D341Med (cell line): ENCODE measurements at places on chromosomes 3 and 15.

GRCh38 chr15:68377766-68378165, 54.2 kb downstream of the ITGA11 start:
- DNase-seq: no peak

DNA sequence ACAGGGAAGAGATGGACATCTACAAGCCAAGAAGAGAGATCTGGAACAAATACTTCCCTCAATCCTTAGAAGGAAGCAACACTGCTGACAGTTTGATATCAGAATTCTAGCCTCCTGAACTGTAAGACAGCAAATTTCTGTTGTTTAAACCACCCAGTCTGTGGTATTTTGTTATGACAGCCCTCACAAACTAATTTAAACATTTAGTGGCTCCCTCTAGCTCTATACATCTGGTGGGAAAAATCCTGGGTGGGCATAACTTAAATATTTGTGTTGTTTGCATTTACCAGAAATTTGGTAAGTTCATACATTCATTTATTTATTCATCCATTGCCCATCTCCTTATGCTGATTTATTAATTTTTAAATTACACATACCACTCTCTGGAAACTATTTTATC, 62.5 kb upstream of the GSK3B start:
- DNase-seq: no peak

DNA sequence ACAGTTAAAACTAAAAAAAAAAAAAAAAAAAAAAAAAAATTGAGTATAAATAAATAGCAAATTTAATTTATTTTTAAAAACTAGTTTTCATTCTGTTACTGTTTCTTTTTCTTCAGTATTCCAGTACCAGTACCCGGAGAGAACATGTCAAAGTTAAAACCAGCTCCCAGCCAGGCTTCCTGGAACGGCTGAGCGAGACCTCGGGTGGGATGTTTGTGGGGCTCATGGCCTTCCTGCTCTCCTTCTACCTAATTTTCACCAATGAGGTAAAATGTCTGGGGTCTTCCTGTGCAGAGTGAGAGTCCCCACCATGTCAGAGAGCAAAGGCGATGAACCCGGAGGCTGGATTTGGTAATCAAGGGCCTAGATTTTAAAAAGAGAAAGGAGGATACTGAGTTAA, 4.4 kb downstream of the TMEM43 start:
- no peak for DNase-seq

DNA sequence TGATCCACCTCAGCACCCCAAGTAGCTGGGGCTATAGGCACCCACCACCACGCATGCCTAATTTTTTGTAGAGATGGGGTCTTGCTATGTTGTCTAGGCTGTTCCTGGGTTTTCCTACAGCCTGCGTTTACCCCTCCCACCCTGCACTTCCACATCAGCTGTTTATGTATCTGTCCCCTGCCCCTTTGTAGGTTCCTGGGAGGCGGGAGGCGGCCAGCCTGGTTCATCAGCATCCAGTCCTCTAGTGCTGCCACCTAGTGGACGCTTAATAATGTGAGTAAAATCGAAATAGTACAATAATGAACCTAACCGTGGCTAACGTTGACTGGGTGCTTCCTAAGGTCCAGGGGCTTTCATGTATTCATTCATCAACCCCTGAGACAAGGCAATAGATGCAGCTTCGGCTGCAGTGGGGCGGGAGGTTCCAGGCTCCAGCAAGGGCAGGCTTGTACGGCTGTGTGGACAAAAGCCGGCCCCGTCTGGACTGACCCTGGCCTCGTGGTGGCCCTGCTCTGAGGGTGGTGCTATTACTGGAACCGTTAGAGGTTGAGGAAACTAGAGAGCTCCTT, 1.2 kb upstream of the LCTL start:
- peak; percentile 83 for DNase-seq

DNA sequence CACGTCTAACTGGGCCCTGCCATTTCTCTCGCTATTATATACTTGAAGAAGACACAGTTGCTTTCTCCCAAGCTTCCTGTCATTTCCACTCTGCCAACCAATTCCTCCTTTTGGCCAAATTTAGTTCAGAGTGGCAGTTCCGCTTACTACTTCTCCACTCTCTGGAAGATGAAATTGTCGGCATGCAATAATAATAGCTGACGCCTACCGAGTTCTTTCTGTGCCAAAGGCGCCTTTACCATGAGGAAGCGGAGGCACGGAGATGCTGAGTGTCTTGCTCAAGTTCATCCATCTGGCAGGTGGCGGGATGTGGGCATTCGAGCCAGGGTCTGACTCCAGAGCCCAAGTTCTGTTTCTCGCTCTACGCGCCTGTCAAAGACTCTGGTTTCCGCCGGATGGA, 14.6 kb upstream of the NRROS start:
- DNase-seq: no peak

- no peak for DNase-seq
These were observed 53.2 kb upstream of the KLF13 start for GRCh38 chr15:31273258-31273941.

DNA sequence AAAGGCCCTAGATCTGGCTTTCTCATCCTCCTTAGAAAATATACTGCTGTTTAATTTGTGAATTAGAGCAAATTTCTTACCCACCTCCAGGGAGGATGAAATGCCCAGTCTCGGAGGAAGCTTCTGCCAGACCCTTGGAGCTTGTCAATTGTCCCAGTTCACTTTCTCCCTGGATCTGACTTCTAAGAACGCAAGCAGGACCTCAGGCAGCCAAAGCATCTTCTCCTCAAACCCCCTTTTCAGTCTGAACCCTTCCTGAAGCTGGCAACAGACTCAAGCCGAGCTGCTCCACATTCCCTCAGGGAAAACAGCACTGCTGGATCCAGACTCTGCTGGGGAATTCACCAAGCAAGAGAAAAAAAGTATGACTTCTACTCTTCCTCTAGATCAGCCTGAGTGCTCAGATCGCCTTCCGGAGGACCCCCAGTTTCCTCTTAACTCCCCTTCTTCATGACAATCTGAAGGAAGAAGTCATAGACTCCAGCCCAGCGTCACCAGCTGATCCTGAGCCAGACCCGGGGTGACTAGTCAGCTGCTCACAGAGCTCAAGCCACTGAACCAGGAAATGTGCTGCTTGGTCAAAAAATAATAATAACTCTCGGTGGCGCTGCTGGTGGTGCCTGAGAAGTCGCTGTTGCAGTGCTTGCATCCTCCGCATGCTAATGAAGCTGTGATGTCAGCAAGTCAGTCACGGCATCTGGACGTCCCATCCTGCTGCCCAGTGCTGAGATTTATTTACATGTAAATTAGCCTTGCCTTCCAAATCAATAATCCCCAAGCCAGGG, at the start of gene PRICKLE2:
TSS of gene PRICKLE2 (minus strand) at position 641 of the 785 bp plus-strand sequence. CDS start 26,539 bp downstream, outside the sequence.
- peak; percentile 68 for DNase-seq

DNA sequence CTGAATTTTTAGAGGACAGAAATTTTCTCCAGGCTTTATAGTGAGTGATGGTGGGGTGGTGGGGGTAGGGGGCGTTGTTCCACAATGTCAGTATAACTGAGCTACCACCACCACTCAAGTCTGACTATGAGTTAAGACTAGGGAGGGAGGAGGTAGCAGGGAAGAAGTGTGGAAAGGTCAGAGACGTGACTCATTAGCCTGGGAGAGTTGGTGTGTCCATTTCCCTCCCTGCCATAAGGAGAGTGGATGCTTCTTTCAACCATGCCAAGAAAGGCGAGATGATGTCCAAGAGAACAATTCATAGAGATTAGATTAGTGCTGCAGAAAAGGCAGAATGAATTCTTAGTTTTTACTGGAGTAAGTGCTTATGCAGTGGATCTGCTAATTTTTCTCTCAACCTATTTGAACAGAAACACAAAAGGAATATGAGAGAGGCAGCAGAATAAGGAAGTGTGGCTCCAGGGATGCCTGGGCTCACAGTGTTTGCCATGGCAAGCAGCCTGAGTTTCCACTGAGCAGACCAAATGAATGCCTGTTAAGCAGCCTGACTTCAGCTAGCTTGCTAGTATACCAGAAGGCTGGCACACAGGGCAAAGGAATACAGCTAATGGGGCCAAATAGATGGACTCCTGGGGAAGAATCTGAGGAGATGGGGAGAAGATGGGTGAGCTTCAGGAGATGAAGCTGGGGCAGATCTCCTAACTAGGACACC, 708.9 kb downstream of the NTRK3 start:
- no peak for DNase-seq

DNA sequence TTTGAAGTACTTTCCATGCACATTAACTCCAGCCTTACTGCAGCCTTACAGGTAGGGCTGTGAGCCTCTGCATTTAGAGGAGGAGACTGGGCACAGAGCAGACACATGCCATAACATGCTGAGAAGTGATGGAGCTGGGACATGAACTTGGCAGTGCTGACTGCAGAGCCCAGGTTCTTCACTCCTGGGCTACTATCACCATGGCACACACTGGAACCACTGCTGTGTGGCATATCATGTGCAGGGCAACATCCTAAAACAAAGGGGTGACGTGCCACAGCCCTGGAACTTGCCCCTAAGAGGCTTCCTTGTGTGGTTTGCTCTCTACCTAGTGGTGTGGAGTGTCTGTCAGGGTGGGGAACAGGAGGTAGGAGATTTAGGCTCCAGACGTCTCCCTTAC, 25.4 kb downstream of the EHD4 start:
- DNase-seq: no peak

DNA sequence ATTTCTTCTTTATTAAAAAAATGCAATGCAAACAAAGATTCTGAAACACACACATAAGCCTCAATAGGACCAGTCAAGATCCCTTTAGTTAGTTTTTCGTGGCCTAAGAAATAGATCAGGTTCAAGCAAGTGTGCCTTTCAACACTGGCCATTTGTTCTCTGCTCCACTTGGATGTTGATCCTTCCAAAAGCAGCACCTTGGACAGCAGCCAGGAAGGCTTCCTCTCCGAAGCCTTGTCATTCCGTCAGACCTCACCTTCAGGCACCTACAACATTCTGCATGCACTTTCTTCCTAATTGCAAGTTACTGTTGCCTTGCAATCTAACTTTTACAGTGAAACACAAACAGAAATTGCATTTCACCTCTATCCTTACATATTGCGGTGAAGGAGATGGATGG, 155.9 kb upstream of the FEZF2 start:
- no peak for DNase-seq

GRCh38 chr15:80581976-80582375, 113.1 kb upstream of the ABHD17C start:
- no peak for DNase-seq

DNA sequence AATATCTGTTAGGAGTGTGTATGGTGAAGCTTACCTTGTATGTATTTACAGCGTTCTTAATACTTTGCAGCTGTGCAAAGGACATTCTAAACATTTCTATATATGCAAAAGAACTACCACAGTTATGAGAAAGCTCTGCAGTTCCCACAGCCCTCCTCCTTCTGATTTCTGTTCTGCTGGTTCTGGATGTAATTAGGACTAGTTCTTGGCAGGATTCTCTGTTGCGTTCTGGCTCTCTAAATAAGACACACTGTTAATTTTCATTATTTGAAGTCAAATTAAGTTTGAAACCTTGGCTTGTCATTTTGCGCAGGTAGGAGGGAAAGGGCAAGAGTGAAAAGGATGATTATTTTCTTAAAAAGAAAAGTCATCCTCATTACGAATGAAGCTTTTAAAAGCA, 76.4 kb downstream of the FNDC3B start:
- no peak for DNase-seq

- DNase-seq: no peak
These were observed 734.2 kb upstream of the ALCAM start for GRCh38 chr3:104632521-104632920.

- no peak for DNase-seq
These were observed 159.7 kb downstream of the RSL24D1 start for GRCh38 chr15:55037071-55037470.

DNA sequence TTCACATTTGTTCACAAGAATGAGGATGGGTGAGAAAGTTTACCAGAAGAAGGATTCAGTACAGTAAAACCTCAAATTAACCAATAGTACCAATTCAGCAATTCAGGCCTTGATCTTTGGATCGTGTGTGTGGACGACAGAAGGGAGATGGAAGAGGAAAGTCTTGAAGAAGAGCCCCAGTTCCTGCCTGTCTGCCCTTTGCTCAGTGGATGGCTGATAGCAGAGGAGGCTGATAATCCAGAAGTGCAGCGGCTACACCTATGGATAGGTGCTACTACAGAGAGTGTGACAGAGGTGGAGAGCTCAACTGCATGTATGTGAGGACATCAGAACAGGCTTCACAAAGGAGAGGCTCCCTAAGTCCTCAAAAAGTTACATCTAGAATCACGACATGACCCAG, 29.2 kb upstream of the PLXND1 start:
- no peak for DNase-seq

GRCh38 chr15:62059816-62060112, 483 bp downstream of the VPS13C start:
- DNase-seq: no peak

- DNase-seq: no peak
These were observed 16.9 kb downstream of the ACAA1 start for GRCh38 chr3:38119821-38120692.

GRCh38 chr3:173653781-173654180, 256.2 kb downstream of the NLGN1 start:
- no peak for DNase-seq

DNA sequence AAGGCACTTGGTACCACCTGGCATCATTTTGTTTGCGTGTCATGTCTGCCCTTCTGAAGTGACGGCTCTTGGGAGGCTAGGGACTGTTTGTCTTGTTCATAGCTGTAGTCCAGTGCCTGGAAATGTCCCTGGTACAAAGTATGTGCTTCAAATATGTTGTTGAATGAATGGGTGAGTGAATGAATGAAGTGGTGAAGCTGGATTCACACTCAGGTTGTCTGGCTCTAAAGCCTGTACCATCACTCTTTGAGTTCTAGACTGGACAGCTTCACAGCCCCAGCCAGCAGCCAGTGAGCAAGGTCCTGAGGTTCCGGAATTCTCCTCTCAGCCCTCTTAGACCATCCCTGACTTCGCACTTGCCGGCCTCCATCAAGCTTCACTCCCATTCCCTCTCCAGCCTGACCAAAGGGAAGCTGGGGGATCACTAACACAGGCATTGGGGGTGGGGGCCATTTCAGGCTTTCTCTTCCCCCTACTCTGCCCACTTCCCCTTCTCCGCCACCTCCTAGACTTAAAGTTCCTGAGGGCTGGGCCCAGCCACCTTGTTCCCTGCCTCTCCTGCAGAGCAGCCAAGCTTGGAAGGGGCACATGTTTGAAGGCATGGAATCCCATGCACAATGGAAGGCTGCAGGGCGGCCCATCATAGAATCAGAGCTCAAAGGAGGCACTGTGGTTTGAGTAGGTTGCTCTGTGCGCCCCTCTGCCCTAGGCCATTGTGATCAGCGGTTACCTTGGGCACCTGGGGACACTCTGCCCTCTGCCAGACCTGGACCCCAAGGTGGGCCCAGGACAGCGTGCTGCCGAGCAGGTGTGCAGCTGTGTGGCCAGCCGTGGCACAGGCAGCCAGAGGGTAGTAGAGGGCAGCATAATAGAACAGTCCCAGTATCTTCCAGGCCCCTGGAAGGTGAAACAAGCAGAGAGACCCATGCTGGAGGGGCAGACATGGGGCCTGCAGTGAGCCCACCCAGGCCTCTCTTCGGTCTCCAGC, 7.7 kb downstream of the STRA6 start:
- DNase-seq: no peak

DNA sequence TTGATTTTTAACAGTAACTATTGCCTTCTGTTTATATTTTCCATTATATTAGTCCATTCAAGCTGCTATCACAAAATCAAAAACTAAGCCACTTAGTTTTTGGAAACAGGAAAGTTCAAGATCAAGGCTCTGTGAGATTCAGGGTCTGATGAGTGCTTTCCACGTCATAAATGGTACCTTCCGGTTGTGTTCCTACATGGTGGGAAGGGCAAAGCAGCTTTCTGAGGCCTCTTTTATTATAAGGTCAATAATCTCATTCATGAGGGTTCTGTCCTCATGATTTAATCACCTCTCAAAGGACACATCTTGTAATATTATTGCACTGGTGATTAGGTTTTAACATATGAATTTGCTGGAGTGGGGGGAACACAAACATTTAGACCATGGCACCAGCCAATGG, 152.0 kb downstream of the VGLL3 start:
- DNase-seq: no peak

GRCh38 chr15:27864086-27864485, 235.0 kb downstream of the OCA2 start:
- peak; percentile 8 for DNase-seq
